ENCODE measurements at places on chromosomes 6 and 20.

DNA sequence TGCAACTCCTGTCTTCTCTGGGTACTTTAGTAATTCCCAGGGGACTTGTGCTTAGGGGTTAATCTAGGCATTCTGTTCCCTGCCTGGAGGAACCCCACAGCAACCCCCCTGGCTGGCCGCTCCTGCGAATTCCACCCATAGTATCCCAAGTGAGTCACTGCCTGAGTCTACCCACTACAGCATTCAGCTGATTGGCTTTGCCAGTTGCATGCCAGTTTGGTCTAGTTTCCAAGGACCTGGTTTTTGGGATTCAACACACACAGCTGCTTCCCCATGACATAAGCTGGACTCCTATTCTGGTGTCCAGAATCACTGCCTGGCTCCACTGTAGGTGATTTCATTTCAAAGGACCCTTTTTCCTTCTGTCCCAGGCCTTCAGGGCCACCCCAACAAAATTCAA is 40.3 kb downstream of the PLCG1 start:
- DNase-seq, result no peak

- DNase-seq, result no peak
These were observed 44.8 kb downstream of the TTI1 start for GRCh38 chr20:37988306-37988954.

DNA sequence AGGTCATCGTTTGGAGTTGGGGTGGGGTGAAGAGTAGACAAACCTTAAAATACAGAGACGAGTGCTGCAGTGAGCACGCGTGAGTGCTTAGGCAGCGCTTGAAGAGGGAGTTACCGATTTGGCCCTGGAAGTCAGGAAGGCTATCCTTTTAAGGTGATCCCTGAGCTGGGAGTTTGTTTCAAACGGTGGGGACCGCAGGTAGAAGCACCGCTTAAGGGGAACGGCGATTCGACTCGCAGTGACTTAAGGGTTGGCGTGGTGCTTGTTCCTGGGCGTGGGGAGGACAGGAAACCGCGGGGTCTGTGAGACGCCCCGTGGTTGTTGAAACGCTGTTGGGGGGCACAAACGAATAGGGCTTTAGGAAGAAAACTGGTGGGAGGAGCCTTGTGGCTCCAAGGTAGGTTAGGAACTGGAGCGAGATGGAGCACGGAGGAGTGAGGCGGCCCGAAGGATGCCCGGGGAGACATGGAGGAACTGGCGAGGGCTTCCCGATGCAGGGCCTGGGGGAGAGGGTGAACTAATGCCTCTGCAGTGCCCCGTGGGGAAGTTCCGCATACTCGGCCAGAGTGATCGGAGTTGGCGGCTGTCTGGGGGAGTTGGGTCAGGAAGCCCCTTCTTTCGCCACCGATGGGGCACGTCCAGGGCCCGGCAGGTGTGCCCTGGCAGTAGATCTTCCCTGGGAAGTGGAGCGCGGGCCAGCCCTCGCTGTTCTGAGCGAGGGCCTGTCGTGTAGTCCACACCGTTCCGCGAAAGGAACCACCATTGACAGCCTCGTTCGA is 1.3 kb upstream of the CDYL start:
- DNase-seq, result no peak

- DNase-seq, result no peak
These were observed 110.7 kb downstream of the DST start for GRCh38 chr6:56531839-56532595.

- no peak for DNase-seq
These were observed 1.1 kb downstream of the FAM184A start for GRCh38 chr6:119077391-119077642.

DNA sequence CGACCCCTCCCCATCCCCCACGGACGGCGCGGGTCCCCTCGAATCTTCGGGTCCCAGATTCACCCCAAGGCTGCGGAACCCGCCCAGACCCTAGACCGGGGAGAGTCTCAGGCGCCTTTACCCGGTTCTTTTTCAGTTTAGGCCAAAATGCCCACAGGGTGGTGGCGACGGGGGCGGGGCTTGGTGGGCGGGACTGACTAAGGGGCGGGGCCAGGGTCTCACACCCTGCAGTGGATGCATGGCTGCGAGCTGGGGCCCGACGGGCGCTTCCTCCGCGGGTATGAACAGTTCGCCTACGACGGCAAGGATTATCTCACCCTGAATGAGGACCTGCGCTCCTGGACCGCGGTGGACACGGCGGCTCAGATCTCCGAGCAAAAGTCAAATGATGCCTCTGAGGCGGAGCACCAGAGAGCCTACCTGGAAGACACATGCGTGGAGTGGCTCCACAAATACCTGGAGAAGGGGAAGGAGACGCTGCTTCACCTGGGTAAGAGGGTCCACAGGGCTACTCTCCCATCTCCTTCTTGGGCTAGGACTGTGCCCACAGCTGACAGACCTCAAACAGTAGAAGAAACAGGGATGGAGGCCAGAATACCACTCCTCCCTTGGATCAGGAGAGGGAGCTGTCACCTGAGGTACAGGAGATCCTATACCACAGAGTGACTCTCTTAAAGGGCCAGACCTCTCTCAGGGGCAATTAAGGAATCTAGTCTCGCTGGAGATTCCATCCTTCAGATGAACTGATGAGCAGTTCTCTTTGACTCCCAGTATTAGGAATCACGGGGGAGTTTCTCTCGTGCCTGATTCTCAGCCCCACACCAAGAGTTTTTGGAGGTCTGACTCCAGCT is 942 bp downstream of the HLA-E start:
- peak; percentile 76 for DNase-seq

DNA sequence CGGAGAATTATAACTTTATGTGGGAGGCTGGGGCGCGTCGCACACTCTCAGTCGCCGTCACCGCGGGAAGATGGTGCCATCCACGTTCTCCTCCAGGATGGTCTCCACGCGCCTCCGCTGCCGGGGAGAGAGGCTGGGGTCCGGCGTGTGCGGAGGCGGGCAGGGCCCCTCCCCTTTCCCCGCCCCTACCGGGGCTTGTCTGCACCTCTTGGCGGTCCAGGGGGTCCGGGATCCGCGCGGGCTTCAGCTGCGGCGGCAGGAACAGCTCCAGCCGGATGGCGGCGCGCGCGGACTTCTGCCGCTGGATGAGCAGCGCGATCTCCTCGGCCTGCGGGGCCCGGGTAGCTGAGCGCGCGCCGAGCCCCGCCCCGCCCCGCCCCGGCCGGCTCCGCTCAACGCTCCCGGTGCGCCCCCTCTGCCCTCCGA is 807 bp downstream of the LKAAEAR1 start:
- no peak for DNase-seq

DNA sequence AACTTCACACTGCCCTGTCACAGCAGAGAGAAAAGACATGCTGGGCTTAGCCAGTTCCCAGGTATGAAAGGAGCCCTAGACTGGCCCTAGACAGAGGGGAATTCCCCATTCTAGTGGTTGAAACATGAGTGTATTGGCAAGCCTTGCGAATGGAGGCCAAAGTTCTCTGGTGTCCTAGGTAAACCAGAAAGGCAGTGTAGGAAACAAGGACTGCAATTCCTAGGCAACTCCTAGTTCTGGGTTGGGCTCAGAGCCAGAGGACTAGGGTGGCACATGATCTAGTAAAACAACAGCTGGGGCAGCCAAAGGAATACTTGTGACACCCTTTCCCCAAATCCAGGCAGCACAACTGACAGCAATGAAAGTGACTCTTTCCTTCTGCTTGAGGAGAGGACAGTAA is 265.0 kb upstream of the EPHA7 start:
- DNase-seq, result no peak

DNA sequence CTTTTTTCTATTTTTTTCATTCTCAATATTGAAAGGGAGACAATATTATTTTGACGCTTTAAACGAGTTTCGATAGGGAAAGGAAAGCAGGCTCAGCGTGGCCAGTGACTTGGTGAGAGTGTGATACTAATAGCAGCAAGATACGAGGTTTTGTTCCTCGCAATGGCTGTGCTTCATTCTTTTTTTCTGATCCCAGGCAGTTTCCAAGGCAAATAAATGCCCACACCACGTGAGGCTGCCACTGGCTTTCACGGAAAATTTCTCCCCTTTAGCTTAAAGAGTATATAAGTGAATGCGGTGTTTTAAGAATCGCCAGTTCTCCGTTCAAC is 196.4 kb upstream of the ZNF184 start:
- no peak for DNase-seq

DNA sequence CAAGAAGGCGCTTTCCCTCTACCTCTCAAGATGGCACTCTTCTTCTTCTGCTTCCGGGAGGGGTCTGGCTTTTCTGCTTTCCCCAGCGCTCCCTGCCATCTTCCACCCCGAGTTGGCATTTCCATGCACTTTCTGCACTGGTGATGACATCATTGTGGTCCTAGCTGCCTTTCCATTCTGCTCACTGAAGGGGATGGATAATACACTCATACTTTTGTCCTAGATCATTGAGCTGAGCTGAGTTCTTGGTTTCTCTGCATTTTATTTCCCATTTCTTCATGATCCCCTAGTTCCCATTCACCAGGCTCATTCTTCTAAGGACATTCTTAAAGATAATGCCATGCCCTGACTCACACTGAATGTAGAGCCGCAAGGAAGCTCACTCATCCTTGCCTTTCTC is 96.7 kb downstream of the EDN1 start:
- no peak for DNase-seq

- DNase-seq, result no peak
These were observed 175.6 kb downstream of the SYNE1 start for GRCh38 chr6:152461556-152461955.

DNA sequence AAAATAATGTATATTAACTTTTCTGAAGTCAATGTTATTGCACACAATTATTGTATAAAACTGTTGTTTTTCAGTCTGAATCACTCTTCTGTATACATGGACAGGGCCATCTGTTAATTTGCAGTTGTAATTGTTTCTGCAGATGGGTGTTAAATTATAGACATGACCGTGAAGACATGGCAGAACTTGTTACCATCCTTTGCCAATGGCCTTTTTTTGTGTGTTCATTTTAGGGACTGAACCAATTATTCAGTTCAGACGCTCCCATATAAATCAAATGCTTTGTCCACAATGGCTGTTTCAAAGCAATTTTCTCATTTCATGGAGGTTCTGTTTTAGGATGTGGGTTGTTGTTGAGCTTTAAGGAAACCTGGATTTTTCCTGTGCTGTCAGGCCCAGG is 533.7 kb downstream of the DOK5 start:
- no peak for DNase-seq

DNA sequence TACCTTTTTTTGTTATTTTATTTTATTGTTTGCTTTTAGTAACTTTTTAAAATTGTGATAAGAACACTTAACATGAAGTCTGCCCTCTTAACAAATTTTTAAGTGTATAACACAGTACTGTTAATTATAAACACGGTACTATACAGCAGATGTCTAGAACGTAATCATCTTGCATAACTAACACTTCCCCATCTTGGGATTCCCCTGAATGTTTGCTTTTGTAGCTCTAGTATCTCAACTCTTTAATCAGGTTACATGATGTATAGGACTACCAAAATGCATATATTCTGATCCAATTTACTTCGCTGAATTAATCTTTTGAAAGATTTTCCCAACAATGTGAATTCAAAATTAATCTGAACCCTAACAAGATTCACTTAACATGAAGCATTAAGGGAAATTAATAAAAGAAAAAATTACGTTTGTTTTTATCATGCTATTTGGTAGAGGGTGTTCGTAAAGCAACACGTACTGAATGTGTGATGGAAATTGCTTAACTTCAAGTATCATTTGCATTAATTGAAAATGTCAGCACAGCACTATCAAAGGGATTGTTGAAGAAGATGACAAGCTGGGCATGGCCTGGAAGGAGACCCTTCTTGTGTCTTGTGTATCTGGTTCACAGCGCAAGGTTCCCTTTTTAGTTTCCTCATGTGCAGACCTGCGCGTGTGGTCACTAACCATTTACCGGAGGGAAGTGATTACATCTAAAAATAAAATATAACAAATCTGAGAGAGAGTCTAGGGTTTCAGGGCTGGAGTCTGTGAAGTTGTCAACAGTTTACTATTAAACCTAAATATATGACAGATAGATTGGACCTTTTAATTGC is 15.2 kb downstream of the COL19A1 start:
- no peak for DNase-seq

DNA sequence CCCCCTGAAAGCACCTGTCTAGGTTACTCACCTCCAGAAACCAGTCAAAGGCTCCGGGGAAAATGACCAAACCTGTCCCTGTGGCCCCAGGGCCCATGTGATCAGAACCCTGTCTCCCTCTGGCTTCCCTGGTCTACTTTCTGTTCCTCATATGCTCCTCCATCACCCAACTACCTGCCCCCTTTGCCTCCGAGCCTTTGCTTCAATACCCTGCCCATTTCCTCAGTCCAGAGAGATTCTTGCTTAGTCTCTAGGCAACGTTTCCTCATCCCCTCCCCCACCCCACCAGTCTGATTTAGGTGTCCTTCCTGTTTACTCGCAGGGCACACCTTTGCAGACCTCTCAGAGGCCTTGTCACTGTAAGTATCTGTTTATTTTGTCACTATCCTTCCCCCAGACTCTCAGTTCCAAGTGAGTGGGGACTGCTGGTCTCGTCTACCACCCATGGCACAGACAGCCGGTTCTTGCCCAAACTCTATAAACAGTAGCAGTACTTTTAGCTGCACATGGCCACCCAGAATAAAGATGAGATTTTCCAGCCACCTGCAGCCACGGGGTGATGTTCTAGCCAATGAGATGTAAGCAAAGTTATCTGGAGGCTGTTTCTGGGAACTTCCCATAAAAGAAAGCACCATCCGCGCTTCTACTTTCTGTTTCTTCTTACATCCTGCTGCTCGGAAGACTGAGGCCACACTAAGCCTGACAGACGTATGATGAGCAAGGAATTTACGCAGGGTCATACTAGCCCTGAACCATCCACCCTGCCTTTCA is 13.3 kb downstream of the ELOVL5 start:
- peak; percentile 50 for DNase-seq

DNA sequence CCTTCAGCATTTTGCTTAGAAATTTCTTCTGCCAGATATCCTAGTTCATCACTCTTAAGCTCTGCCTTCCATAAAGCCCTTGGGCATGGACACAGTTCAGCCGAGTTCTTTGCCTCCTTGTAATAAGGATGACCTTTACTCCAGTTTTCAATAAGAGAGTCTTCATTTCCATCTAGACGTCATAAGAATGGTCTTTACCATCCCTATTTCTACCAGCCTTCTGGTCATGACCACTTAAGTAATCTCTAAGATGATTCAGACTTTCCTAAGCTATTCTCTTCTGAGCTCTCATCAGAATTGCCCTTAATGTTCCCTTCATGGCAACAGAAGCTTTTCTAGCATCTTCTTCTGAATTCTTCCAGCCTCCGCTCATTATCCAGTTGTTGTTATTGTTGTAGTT is 126.1 kb downstream of the TFAP2C start:
- no peak for DNase-seq

DNA sequence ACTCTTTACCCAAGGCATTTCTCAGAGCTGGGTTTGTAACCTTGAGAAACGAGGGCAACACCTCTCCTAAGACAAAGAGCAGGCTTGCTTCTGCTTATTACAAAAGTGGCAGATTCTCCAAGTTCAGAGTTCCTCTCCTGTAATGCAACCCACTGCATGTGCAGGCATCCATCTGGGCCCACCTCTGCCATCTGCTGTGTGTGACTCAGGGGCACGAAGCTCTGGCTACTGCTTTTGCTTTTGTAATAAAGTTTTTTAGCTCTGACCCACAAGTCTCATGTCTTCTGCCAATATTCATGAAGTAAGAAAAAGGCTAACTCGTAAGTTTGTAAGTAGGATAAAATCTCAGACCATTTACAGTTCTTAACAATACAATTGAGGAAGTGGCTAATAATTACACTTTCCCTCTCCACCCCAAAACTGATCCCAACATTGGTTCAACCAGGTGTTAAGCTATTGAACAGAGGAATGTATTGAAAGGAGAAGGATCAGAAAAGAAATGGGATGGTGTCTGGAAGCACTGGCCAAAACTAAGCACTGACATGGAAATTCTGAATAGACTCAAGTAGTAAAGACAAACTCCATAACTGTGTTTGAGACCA is 51.7 kb upstream of the SMLR1 start:
- DNase-seq, result no peak
